ENCODE measurements at places on chromosomes 3 and 15.

DNA sequence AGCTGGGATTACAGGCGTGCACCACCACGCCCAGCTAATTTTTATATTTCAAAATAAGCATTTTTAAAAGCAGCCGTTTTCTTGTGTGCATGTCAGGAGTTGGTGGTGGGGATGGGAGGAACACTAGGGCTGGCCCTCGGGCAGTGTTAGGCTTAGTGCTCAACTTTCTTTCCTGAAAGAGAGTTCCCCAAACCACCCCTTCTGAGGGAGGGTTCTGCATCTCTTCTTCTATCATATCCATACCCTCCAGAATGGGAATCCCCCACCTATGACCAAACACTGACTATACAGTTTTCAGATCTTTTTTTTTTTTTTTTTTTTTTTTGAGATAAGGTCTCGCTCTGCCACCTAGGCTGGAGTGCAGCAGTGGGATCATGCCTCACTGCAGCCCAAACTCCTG lies 12.5 kb downstream of the PFKFB4 start:
- no peak for DNase-seq

- DNase-seq = no peak
Observed at GRCh38 chr15:41917767-41918430, 24.0 kb upstream of the SPTBN5 start.

- no peak for DNase-seq
Observed at GRCh38 chr3:12394569-12395271, 89.6 kb upstream of the TSEN2 start.

DNA sequence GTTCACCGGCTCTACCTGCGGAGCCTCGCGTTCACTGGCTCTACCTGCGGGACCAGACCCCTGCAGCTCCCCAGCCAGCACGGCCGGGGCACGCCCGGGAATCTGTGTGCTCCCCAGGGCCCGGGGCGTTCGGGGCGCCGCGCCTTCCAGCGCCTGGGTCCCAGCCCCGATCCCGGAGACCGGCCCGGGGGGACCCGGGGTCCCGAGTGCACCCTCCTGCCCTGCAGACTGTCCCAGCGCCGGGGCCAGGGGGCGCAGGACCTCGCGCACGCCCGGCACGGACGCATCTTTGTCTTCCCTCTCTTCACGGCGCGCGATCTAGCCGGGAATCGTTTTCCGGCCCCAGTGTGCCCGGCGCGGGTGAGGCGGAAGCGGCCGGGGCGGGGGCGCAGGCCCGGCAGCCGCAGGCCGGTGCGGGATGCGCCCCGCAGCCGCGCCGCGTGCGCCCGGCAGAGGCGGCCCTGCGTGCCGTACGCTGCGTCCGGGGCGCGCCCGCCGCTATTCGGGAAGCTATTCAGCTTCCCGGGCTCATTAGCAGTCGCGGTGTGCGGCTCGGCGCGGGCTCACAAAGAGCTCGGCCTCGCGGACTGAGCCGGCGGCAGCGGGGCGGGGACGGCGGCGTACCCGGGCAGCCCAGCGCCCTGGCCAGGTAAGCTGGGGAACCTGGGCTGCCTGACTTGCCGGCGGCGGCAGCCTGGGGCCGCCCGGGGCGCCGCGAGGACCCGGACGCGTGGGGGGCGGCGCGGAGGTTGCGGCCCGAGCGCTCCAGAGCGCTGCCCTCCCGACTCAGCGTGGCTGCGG lies at the start of gene APBA2:
APBA2 (plus strand) TSS at position 345 of the 801 bp plus-strand sequence. CDS start 167,911 bp downstream, outside the sequence.
- no peak for DNase-seq

DNA sequence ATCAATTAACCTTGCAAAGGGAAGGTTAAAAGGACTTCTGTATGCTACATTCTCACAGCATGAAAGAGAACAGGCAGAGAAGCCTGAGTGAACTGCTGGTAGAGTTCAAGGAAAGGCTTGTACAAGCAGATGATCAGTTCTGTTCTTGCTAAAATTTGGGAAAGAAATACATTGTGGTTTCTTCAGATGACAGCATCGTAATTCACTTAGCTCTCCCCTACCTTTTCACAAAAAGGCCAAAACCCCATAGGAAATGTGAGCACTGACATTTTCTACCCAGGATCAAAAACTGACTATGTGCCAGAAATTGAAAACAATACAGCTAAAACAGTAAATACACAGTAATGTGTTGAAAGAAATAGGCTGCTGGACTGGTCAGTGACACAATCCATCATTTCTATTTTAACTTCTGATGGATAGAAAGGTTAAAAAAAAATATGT lies 216.4 kb downstream of the DPH6 start:
- DNase-seq = no peak

GRCh38 chr3:30643763-30644462 lies 37.5 kb downstream of the TGFBR2 start:
- DNase-seq = no peak

GRCh38 chr15:69451951-69452691 lies 497 bp upstream of the RPLP1 start:
- no peak for DNase-seq

DNA sequence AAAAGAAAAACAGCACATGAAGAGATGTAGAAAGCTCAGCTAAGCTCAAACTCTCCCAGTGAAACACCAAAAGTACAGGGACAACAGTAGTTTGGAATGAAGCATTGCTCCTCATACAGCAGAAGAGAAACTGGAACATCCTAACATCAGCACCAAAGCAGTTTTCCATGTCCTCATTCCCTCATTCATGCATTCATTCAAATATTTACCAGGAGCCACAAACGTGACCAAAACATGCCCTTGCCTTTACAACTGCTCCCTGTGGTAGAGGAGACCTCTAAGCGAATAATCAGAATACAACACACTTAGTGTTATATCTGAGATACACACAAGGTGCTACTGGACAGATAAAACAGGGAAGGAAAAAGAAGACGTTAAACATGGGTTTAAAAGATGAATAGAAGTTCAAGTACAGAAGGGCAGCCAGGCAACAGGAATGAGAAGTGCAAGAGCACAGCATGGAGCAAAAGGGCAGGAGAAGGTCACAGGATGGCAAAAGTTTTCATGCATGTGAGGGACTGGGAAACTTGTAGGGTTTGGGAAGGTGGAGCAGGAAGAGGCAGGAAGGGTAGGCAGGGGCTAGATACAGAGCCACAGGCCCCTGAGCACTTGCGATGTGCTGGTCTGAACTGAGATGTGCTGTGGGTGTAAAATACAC lies 58.5 kb upstream of the LMCD1 start:
- DNase-seq = no peak

DNA sequence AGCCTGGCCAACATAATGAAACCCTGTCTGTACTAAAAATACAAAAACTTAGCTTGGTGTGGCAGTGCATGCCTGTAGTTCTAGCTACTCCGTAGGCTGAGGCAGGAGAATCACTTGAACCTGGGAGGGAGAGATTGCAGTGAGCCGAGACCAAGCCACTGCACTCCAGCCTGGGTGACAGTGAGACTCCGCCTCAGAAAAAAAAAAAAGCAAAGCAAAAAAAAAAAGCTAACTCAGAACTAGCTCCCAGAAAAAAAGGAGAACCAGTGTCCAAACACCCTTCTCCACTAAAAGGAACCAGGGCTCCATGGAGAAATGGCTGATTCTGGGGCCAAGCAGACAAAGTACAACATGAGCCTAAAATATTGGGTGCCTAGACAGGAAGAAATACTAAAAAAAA lies 16.7 kb upstream of the CRTC3 start:
- DNase-seq = no peak

DNA sequence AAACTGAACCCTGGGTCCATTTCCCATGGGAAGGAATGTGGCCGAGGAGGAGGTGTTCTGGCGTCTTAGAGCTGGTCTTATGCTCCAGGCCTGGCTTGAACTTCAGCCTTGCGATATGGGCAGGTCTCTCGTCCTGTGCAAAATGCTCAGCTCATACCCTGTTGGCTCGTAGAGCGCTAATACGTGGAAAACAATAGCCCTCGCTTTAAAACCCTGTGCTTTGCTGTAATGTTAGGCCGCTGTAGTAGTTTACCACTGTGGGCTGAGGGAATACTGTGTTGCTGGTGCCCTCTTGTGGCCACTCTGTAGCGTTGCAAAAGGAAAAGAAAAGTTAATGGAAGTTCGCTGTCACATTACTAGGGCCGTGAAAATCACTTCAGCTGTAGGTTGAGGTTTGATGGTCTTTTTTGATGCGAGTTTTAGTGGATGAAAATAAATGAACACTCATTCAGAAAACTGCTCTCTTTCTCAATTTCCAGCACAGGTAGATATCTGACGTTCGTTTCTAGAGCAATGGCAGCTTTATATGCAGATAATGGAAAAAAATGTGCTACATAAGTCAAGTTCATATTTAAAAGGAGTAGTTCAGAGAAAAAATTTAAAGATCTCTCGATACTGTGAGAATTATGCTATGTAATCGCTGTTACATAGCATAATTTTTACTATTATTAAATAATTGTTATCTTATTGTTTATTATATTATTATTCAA lies 92.9 kb downstream of the MCTP2 start:
- no peak for DNase-seq

GRCh38 chr3:46075816-46076215 lies 48.5 kb upstream of the XCR1 start:
- no peak for DNase-seq

DNA sequence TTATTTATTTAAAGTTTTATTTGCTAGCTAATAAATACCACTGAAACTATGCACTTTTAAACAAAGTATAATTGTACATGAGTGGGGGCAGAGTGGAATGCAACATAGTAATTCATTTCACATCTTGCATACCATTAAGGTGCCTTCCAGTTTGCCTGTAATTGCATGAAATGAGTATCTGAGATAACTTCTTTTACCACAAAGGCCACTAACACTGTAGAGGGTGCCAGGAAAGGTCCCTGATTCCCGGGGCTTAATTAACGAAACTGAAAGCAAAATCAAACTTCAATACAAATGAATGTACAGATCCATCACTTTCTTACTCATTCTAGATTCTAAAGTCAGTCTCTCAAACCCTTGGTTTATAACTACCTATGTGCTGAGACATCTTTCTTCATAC lies 2.1 kb downstream of the CD47 start:
- DNase-seq = no peak

GRCh38 chr3:127212711-127213110 lies 19.8 kb downstream of the PRR23E start:
- DNase-seq = no peak

DNA sequence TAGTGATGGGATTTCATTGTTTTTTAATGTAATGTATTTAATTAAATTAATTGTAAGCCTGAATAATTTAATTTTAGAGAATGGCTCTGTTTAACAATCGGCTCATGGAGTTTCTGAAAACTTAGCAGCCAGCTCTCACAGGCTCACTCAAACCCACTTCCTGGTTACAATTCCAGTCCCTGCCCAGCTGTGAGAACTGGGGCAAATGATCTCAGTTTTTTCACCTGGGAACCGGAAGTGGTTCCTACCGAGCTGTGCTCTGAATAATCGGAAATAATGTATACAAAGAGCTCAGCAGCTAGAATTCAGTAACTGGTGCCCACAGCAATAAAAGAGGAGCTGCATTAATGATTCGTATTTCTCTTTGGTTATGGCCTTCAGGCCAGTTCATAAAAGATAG lies 244.3 kb upstream of the MCTP2 start:
- DNase-seq = no peak

DNA sequence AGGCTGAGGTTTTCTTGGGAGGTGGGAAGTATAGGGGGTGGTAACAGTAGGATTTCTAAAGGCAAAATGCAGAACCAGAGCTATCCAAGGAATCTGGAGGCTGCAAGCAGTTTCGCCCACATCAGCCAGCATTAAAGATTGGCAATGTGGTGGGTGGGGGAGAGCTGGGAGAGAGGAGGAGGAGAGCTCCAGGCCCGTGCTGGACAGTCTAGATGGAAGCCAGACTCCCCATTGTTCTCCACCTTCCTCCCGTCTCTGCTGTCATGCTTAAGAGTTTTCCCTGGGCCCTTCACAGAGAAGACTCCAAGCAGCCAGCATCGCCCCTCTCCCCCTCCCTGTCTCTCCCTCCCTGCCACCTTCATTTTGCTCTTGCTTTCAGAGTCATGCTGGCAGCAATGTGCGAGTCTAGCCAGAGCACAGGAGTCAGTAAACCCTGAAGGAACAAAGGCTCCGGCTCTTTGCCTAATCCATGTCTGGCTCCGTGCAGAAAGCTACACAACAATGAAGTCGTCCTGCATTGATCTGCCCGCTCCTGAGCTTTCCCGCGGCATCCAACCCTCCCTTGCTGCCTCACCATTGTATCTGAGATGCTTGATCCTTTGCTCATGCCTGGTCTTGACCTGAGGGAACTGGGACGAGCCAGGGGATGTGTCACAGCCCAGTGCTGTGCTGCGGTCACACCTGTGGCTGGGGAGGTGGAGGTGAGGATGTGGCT lies 282.9 kb downstream of the NTRK3 start:
- no peak for DNase-seq

GRCh38 chr3:111764645-111765091 lies 94.4 kb upstream of the PHLDB2 start:
- DNase-seq = no peak

- peak; percentile 50 for DNase-seq
Observed at GRCh38 chr3:170584585-170585007, 1.3 kb downstream of the SLC7A14 start.

DNA sequence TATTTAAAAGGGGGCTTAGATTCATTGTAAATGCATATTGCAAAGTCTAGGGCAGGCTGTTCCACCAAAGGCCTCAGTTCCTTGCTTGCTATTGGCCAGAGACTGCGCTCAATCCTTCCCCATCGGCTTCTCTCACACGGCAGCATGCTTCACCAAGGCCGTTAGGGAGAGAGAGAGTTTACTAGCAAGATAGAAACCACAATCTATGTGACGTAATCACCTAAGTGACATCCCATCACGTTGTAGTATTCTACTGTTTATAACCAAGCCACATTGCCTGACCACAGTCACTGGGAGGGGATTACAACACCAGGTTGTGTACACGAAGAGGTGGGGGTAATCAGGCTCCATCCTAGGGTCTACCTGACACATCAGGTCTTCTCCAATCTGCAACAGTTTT lies 16.0 kb upstream of the NPAP1 start:
- no peak for DNase-seq

- no peak for DNase-seq
Observed at GRCh38 chr15:66964111-66964738, 101.2 kb upstream of the SMAD3 start.

GRCh38 chr15:45550436-45550835 lies 27.9 kb upstream of the SLC30A4 start:
- DNase-seq = no peak

DNA sequence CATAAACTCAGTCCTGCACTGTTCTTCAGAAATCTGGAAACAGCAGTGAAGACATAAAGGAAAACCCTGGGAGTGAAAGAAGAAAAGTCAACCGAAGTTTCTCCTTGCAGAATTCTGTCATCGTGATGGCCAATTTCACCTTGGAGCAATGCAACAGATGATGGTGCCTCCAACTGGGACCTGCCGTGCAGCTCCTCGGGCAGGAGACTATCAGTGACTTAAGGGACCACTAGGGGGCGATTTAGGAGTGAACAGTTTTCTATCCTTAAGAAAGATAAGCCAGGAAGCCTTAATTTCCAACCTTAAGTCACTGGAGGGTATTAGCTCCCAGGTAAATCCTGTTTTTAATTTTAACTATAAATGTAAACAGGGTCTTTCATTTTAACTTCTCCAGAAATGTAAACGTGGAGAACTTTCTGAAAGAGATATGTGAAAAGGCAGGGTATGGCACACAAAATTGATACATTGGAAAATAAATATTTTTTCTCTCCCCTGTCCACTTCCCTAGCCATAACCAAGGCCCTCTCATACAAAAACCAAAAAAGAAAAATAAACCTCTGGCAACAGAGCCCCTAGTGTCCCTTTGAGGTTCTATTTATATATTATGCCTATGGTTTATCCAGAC lies 116.3 kb downstream of the PDZRN3 start:
- DNase-seq = peak; percentile 28

All from T1000 (cell line).